ENCODE measurements at places on chromosomes 3 and 15. TPM values are rescaled to one million over a fixed set of nuclear protein-coding genes. Genes with fewer than 3 reads are reported as not detected.

DNA sequence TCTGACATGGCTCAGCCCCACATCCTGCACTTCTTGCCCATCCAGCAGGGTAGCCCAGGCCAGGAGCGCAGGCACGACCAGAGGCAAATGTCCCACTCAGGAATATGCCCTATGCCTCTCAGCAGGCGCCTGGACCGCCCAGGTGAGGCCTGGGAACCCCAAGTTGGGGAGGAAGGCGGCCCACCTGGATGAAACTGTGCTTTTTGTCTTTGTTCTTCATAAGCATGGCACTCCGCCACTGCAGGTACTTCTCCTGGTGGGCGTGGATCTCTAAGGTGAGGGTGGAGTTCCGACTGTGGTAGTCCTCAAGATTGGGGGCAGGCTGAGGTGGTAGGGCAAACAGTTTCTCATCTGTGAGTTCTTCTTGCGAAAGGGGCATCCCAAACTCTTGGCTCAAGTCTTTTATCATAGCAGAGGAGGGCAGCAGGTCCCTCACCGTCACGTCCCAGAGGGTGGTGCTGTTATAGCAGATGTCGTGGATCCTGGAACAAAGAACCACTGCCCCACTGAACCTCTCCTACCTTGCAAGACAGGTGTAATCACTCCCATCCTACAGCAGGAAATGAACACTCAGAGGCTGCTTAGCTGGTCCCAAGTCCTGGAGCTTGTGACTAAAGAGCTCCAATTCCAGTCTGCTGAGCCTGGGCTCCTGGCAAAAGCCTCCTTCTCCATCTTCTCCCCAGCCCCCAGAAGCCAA lies 53.2 kb downstream of the ACAD9 start:
- no peaks in the 10 kb centered on the region for H3K36me3 ChIP-seq
- H3K4me3 ChIP-seq = no peak overlapping the region
- no peaks in the 10 kb centered on the region for H3K27me3 ChIP-seq
- no peaks in the 10 kb centered on the region for H3K4me1 ChIP-seq

GRCh38 chr3:72144773-72145505 lies 360.0 kb upstream of the PROK2 start:
- no peak overlapping the region for H3K27ac ChIP-seq
- DNase-seq = no peak
- H3K36me3 ChIP-seq = no peaks in the 10 kb centered on the region
- H3K4me3 ChIP-seq = no peak overlapping the region
- H3K4me1 ChIP-seq = no peaks in the 10 kb centered on the region

The TNNC1 gene
- total RNA-seq = 8,123 TPM

The C2CD4B gene
- total RNA-seq = 1.5 TPM

GRCh38 chr3:32782407-32782806 lies 35.4 kb upstream of the TRIM71 start:
- no peaks in the 10 kb centered on the region for H3K4me1 ChIP-seq
- DNase-seq = no peak
- H3K27ac ChIP-seq = no peak overlapping the region
- no peaks in the 10 kb centered on the region for H3K27me3 ChIP-seq

GRCh38 chr3:168497741-168498140 lies 402.0 kb upstream of the GOLIM4 start:
- no peak for DNase-seq
- no peak overlapping the region for H3K4me3 ChIP-seq
- H3K4me1 ChIP-seq = no peaks in the 10 kb centered on the region
- H3K27ac ChIP-seq = no peak overlapping the region
- H3K36me3 ChIP-seq = no peaks in the 10 kb centered on the region

The VIPR1 gene
- total RNA-seq = 2.8 TPM

The UBL7 gene
- total RNA-seq = 85.8 TPM

DNA sequence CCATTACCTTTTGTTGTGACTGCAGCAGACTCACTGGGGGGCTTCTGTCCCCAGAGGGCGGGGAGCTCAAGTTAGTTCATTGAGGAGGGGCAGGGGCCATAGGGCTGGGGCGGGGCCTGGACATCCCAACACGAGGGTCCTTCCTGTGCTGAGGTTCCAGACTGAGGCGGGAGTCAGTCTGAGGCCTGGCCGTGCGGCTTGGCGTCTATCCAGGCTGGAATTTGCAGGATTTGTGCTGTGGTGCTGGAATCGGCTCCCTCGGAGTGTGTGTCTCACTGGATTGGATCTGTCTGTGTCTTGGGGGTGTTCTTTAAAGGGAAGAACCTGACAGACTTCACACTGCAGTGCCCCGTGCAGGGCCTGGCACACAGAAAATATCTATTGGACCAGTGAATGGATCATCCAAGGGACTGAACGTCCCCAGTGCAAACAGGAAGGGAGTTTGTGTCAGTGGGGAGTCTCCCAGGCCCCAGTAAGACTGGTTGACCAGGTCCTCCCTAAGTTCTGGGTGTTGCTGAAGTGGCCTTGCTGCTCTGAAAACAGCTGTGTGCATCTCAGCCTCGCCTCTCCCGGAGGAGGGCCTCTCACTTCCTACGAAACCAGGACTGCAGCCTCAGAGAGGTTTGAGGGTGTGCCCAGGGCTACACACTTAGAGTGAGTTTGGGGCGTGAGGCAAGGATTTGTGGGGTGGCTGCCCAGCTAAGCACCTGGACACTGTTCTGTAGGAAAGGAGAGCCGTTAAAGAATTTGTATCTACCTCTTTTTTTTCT lies 26.1 kb downstream of the GOLGA6L2 start:
- no peaks in the 10 kb centered on the region for H3K27me3 ChIP-seq
- H3K36me3 ChIP-seq = no peaks in the 10 kb centered on the region
- no peak overlapping the region for H3K27ac ChIP-seq
- DNase-seq = no peak

The CCDC12 gene
- total RNA-seq = 29.4 TPM

The PPCDC gene
- total RNA-seq = 5.5 TPM

DNA sequence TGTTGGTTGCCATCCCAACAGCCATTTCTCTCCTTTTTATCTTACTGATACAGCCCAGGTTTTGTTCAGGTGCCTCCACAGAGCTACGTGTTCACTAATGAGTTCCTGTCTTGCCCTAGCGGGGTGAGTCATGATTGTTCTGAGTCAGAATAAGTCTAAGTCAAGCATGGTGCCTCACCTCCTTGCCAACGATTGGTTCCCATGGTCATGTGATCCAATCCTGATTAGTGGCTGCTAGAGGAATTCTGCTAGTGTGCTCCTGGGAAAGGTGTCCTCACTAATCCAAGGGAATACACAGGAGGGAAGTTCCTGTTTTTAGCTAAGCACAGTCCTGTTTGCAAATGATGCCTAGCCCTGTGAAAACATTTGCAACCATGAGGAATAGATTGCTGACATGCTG lies 99.8 kb downstream of the NSUN3 start:
- no peak overlapping the region for H3K4me3 ChIP-seq
- no peaks in the 10 kb centered on the region for H3K36me3 ChIP-seq
- no peak for DNase-seq
- no peak overlapping the region for H3K27ac ChIP-seq
